ENCODE measurements at places on chromosomes 6 and 20. TPM values are rescaled to one million over a fixed set of nuclear protein-coding genes. Genes with fewer than 3 reads are reported as not detected.

Gene SLC17A1
- not detected for total RNA-seq

Gene TRIM40
- total RNA-seq, result not detected

- DNase-seq, result no peak
Measured at GRCh38 chr20:41889844-41890224, 271.7 kb upstream of the CHD6 start.

- no peak for DNase-seq
Measured at GRCh38 chr6:31462026-31462963, 35.6 kb upstream of the MICB start.

GRCh38 chr20:34751453-34751852, 47.3 kb downstream of the TP53INP2 start:
- DNase-seq, result no peak

- no peak for DNase-seq
Measured at GRCh38 chr6:5529733-5530132, 268.4 kb downstream of the FARS2 start.

DNA sequence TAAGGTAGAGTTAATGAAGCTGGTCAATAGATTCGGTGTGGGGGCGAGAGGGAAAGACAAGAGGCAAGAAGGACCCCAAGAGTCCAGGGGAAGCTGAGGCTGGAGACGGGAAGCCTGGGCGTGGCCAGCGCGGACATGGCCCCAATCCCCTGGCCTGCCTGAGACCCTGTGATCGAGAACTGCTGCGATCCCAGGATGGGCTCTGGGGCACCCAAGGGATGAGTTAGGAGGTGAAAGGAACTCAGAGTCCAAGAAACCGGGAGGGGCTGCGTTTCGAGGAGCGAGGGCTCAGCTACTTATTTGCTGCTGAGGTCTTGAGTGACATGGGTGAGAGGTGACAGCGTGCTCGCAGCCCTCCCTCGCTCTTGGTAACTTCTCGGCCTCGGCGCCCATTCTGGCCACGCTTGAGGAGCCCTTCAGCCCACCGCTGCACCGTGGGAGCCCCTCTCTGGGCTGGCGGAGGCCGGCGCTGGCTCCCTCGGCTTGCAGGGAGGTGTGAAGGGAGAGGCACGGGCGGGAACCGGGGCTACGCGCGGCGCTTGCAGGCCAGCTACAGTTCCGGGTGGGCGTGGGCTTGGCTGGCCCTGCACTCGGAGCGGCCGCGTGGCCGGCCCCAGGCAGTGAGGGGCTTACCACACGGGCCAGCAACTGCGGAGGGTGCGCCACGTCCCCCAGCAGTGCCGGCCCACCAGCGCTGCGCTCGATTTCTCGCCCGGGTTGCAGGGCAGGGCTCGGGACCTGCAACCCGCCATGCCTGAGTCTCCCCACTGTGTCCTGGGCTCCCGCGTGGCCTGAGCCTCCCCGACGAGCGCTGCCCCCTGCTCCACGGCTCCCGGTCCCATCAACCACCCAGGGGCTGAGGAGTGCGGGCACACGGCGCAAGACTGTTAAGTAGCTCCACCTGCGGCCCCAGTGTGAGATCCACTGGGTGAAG, 58.2 kb downstream of the IRF4 start:
- DNase-seq, result no peak

All from omental fat pad (tissue), 4 donors.